ENCODE measurements at places on chromosomes 2 and 18.

- DNase-seq, result no peak
Observed at GRCh38 chr2:172281648-172282570, 145.5 kb upstream of the ITGA6 start.

DNA sequence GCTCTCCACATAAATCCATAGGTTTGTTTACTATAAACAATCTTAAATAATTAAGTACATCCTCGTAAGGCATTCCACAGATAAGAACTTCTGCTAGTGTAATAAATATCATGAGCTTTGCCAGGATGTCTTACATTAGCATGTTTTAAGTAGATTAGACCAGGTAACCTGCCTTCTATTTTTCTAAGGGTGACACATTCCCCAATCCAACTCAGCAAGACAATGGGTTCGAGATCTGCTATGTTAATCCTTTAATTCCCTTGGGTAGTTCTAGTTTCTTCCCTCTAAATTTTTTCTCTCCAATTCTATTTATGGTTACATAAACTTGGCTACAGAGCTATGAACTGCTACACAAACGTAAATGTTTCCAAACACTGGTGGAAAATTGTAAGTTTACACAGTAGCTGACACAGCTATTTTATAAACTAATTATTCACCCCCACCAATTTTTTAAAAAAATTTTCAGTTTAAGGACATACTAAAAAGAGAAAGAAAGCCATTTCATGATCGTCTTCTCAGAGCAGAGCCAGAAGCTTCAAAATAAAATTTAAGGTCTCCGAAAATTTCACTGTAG lies 386.5 kb upstream of the SLC39A10 start:
- no peak for DNase-seq

- no peak for DNase-seq
Observed at GRCh38 chr2:98899041-98899702, 36.9 kb downstream of the CRACDL start.

- DNase-seq, result peak; percentile 36
Observed at GRCh38 chr2:218961651-218962570, 2.4 kb downstream of the CDK5R2 start.

DNA sequence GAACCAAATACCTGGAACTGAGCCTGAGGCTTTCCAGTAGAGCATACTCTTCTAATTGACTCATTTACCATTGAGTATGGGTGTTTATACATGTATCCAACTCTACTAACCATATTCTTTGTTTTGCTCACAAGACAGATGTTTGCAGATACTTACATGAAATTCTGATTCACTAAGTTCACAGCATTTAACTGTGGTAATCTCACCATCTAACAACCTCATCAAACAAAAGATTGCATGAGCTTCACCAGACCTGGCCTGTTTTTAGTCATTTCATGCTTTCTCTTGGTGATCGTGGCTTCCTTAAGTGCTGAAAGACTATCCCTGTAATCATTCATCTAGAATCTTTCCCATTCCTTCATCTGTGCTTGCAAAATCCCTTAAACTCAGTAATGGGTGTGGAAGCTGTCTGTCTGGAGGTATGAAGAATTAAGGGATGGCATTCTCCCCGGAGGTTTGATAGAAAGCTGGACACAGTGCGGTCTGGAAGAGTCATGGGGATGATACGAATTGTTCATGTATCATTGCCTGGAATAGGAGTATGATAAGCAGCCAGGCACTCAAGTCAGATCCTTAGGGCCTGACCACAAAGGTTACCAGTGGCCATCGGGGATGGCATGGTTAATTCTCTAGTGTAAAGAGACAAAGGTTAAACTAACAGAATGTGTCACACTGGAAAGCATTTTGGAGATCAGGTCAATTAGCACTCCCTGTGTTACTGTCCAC lies 42.0 kb upstream of the IL1R1 start:
- no peak for DNase-seq

DNA sequence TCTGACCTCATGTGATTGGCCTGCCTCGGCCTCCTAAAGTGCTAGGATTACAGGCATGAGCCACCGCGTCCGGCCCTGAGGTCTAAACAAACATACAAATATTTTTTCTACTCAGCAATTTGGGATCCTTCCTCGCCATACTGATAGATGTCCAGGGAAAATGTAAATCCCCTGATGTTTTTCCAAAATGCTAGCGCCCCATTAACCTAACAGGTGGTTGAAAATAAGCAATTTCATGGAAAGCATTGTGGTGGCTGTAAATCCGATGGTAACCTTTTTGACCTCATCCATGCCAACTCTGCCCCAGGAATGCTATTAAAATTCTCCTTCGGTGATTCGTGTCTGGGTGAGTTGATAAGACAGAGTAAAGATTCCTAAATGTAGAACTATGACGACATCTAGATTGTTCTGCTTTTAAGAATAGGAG lies 19.3 kb downstream of the GEMIN6 start:
- no peak for DNase-seq

DNA sequence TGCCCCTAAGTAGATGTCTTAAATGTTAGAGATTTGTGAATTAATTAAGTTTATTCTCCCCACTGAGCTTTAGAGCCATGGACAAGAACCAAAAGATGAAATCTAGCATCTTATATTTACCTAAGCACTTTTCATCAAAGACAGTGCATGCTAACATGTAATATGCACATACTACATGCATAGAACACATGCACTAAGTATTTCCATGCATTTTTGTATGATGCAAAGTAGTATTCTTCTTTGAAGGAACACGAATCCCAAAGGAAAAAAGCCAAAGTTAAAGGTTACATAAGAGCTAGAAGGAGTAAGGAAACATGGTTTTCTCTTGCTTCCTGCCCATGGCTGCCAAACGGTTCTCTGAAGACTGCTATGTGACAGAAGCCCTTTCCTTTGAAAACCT lies 15.3 kb downstream of the STAMBP start:
- no peak for DNase-seq

DNA sequence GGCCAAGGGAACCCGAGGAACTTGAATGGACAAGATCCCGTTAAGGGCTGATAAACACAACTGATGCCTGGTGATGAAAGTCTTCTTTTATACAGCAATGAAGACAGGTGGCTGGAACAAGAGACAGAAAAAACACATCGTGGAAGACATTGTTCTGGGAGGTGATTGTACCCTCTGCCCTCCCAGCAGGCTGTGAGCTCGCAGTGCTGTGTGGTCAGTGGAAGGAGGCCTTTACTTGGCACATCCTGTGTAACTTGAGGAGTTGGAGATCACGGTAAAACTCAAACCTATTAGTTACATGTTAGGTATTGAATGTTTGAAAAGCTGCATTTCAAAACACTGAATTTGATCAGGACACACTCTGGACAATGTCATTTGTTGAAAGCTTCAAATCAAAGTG lies 249.9 kb upstream of the EPAS1 start:
- no peak for DNase-seq

GRCh38 chr2:235841863-235842262 lies 326.3 kb downstream of the GBX2 start:
- no peak for DNase-seq

GRCh38 chr2:177745531-177745930 lies 327.0 kb downstream of the PDE11A start:
- DNase-seq, result no peak

Measured in stimulated activated CD4-positive, alpha-beta T cell treated with anti-CD3 and anti-CD28 coated beads, Interleukin-4, amount 100 ng/mL, for 1 hour (primary cell).